Adipocyte (in vitro differentiated cells): ENCODE measurements at places on chromosomes 7 and 10.

GRCh38 chr10:22345301-22346095, at the start of gene SPAG6:
Gene SPAG6 (plus strand): TSS chr10:22345496. CDS start chr10:22345612, 116 bp downstream.
- no peak for DNase-seq

GRCh38 chr10:69910561-69910960, 108.9 kb downstream of the COL13A1 start:
- DNase-seq: no peak

- no peak for DNase-seq
These were observed 193.9 kb downstream of the FAM107B start for GRCh38 chr10:14580671-14581332.

- peak; percentile 46 for DNase-seq
These were observed 70.4 kb downstream of the PYROXD2 start for GRCh38 chr10:98344589-98345038.

DNA sequence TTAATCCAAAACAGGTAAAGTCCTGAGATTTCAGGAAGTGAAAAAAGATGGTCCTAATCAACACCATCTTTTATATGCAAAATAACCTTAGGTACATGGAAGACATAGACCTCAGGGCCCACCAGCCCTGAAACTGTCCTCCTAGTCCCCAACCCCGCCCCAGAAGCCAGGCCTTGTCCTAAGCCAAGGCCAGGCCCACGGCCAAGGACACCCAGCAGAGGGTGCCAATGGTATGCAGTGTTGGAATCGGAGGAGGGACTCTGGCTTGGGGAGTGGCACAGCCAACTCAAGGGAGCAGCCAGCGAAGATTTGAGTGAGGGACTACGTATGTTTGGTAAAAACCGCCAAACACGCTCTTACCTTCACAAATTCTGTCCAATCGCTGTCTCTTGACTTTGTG, 96.7 kb downstream of the ZRANB1 start:
- DNase-seq: no peak

- no peak for DNase-seq
These were observed 451.7 kb downstream of the PTPRN2 start for GRCh38 chr7:158135931-158136330.

DNA sequence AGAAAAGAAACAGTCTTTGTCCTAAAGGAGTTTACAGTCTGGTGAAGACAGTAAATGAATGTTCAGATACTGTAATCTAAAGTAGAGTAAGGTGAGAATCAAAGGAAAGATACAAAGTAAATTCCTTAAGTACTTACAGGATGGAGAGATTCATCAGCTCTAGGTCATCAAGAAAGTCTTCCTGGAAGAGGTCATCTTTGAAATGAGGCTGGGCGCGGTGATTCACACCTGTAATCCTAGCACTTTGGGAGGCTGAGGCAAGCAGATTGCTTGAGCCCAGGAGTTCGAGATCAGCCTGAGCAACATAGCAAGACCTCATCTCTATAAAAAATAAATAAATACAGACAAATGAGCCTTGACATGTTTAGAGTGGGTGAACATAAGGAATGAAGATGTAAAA, 18.3 kb downstream of the FHIP2A start:
- no peak for DNase-seq

DNA sequence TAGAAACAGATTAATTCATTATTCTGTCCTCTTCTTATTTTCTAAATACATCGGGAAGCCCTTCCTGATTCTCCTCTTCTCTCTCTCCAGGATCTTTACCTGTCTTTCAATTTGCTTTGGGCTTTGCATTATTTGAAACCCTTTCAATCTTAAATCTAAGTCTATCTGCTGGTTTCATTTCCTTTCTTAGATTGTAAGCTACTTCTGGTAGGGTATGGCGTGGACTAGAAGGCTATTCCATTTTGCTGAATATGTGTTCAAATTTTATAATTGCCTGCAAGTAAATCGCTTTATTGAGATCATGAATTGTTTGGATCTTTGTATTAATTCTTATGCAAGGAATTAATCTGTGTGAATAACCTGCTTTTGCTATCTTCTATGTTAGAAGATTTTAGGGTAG, 11.1 kb downstream of the STAM start:
- DNase-seq: no peak

- DNase-seq: peak; percentile 85
These were observed 119.4 kb downstream of the GNAT3 start for GRCh38 chr7:80392229-80393169.

DNA sequence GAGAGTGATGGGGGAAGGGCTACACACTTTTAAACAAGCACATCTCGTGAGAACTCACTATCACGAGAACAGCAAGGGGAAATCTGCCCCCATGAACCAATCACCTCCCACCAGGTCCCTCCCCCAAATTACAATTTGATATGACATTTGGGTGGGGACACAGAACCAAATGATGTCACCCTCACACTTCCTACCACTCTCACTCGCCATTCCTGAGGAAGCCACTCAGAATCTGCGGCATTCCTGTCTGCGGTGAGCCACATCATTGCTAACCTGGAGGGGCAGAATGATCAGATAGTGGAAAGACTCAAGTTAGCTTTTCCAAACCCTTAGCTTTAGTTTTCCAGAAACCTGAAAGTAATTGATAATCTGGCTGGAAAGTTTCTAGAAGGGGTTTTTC, 66.9 kb downstream of the MYO3A start:
- no peak for DNase-seq

DNA sequence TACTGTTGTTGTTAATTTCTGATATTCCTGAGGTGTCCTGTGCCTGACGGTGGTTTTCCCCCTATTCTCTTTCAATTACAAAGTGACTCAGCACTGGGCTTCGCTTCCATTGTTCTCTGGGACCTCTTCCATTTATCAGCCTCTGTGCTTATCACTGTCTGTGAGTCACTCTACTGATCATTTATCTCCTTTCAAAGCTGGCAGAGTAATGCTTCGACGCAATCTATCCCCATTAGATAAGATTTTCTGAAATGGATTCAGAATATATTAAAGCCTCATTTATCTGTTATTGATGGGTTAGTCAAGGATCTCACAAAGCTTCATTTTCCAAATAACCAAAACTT, 679.2 kb downstream of the SDK1 start:
- no peak for DNase-seq

DNA sequence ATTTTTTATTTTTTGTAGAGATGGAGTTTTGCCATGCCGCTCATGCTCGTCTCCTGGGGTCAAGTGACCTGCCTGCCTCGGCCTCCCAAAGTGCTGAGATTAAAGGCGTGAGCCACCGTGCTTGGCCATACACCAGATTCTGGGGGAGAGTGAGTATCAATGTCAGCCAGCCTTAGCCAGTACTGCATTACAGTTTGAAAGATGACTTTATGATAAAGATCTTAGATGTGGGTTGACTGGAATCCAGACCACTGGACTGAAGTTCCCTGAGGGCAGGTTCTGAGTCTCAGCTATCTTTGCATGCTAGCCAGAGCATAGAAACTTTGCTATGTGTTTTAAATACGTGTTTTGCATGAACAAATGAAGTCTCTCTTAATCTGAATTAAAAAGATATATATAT, 117.2 kb upstream of the EFCAB10 start:
- no peak for DNase-seq

GRCh38 chr7:53315981-53316380, 280.5 kb downstream of the POM121L12 start:
- DNase-seq: no peak

- DNase-seq: no peak
These were observed 92.0 kb upstream of the PAX2 start for GRCh38 chr10:100653238-100653956.

- DNase-seq: no peak
These were observed 2.9 kb downstream of the CDK14 start for GRCh38 chr7:90599038-90599437.
